Muscle of leg (tissue), 16 donors: ENCODE measurements at places on chromosomes 11 and 22. TPM values are rescaled to one million over a fixed set of nuclear protein-coding genes. Genes with fewer than 3 reads are reported as not detected.
A peak's percentile ranks its signal among the peaks of the same experiment; 100 is the strongest.

DNA sequence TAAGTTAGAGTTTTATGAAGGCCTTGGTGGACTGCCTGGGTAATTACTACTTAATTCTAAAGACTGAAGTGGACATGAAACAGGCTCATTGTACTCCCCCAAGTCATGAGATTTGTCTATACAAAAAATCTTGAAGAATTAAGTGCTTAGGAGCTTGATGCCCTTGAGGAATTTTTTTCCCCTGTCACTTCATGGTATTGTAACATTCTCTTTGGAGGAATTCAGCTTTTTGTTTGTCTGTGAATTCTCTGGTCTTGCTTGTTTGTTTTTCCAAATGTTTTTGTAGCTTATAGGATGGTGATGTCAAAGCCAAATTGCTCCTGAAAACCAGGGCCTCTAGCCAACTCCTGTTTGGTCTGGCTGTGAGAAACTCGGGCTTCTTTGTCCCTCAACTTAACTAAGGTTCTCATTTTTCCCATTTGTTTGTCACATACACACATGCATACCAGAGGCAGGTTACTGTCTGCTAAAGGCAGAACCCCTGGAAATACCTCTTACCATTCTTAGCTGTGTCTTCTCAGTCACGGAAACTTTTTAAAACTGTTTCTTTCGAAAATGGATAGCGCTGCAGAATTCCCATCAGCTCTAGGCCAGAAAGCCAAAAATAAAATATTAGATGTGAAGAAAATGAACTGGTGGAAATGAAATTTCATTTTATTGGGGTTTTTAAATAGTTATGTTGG is 66.9 kb downstream of the AMOTL1 start:
- H3K36me3 ChIP-seq = peaks cover 40% of the 10 kb centered on the region
- H3K27ac ChIP-seq = no peak overlapping the region
- H3K4me1 ChIP-seq = peaks cover 7% of the 10 kb centered on the region
- H3K4me3 ChIP-seq = no peak overlapping the region
- peak; percentile 56 for DNase-seq
- H3K27me3 ChIP-seq = no peaks in the 10 kb centered on the region

The TOM1 gene
- total RNA-seq = 25.6 TPM

DNA sequence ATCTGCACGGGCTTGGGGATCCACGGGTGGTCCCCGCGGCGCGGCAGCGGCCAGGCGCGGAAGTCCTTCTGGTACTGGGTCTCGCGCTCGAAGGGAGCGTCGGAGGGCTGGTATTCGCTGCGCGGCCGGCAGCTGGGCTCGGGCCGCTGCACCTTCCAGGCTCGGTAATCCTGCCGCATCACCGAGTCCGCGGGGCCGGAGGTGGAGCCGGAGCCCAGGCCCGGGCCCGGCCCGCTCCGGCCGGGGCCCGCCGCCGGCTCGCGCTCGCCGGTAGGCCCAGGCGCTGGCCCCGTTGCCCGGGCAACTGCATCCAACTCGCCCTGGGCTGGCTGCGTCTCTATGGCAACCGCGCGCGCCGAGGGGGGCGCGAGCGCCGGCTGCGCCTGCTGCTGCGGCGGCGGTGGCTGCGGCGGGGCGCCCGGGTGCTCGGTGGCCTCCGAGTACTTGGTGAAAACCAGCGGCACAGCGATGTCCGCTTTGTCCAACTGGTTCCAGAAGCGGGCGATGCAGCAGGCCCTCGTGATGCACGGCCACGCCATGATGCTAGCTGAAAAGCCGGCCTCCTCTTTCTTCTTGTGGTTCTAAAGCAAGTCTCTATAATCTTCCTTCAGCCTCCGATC is 897 bp downstream of the MAP6 start:
- H3K27ac ChIP-seq = peak overlapping the region; percentile 51
- H3K4me1 ChIP-seq = peaks cover 18% of the 10 kb centered on the region
- H3K36me3 ChIP-seq = no peaks in the 10 kb centered on the region

GRCh38 chr11:120344302-120345004 is 8.2 kb downstream of the ARHGEF12 start:
- H3K27me3 ChIP-seq = no peaks in the 10 kb centered on the region
- H3K27ac ChIP-seq = no peak overlapping the region
- DNase-seq = peak; percentile 30
- no peak overlapping the region for H3K4me3 ChIP-seq
- H3K36me3 ChIP-seq = no peaks in the 10 kb centered on the region

The NCR3LG1 gene
- total RNA-seq = 0.44 TPM

- H3K27me3 ChIP-seq = peaks cover 2% of the 10 kb centered on the region
- no peak overlapping the region for H3K27ac ChIP-seq
- H3K36me3 ChIP-seq = no peaks in the 10 kb centered on the region
- H3K4me1 ChIP-seq = no peaks in the 10 kb centered on the region
- DNase-seq = no peak
- H3K4me3 ChIP-seq = no peak overlapping the region
These were observed 125.6 kb upstream of the VPREB1 start for GRCh38 chr22:22118987-22119386.

GRCh38 chr22:44153710-44154109 is 27.0 kb upstream of the PARVG start:
- H3K4me3 ChIP-seq = no peak overlapping the region
- no peak for DNase-seq
- no peak overlapping the region for H3K27ac ChIP-seq
- no peaks in the 10 kb centered on the region for H3K27me3 ChIP-seq
- peaks cover 22% of the 10 kb centered on the region for H3K36me3 ChIP-seq

DNA sequence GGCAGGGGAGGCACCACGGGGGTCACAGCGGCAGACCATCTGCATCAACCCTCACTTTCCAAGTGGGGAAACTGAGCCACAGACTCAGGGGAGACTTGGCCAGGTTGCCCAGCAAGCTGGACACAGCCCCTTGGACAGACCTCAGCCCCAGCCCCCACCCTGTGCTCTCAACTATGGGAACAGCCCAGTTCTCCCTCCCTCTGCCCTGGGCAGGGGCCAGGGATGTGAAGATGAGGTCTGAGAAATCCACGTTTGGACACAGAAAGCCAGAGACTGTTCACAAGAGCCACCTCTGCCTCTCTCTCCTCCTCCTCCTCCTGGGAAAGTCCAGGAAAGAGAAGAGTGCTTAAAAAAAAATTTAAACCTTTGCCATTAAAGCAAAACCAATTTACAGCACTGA is 50.1 kb downstream of the ELFN2 start:
- DNase-seq = peak; percentile 62
- H3K27ac ChIP-seq = no peak overlapping the region
- no peak overlapping the region for H3K4me3 ChIP-seq
- peaks cover 37% of the 10 kb centered on the region for H3K27me3 ChIP-seq
- no peaks in the 10 kb centered on the region for H3K36me3 ChIP-seq

DNA sequence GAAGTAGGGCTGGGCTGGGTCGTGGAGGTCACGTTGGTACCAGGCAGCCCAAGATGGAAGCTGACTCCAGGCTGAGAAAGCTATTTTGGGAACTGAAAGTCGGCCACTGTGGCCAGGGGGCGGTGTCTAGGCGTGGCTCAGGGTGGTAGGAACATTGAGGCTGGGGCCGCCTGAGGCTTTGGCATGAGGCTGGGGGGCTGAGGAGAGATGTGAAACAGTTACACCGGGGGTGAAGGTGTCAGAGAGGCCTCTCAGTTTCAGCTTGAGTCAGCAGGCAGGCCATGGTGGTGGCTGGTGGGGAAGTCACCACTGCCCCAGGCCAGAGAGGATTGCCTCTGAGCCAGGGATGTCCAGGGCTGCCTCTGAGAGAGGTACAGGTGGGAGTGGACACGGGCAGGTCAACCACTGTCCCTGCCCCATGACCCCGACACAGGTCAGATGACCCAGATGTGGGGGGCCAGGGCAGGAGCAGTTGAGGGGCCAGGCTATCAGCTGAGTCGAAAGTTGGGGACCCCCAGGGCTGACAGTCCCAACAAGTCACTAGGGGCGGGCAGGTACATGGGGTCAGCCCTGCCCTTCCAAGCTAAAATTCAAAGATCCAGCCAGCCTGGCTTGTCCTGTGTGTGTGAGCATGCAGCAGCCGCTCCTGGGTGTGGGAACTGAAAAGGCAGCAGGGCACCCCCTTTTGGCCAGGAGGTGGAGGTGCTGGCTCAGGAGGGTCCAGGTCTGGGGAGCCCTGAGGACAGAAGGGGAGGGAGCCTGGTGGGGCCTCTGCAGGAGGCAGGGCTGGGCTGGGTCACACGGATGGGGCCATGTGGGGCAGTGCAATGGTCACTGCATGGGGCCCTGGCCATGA is 7.2 kb downstream of the KCNK7 start:
- DNase-seq = peak; percentile 73
- peaks cover 74% of the 10 kb centered on the region for H3K36me3 ChIP-seq
- peak overlapping the region; percentile 81 for H3K27ac ChIP-seq
- H3K27me3 ChIP-seq = peaks cover 4% of the 10 kb centered on the region
- peaks cover 93% of the 10 kb centered on the region for H3K4me1 ChIP-seq
- H3K4me3 ChIP-seq = no peak overlapping the region

GRCh38 chr22:46719921-46720320 is 18.1 kb downstream of the CERK start:
- H3K27me3 ChIP-seq = no peaks in the 10 kb centered on the region
- H3K36me3 ChIP-seq = peaks cover 43% of the 10 kb centered on the region
- DNase-seq = no peak
- H3K4me3 ChIP-seq = no peak overlapping the region
- no peak overlapping the region for H3K27ac ChIP-seq

DNA sequence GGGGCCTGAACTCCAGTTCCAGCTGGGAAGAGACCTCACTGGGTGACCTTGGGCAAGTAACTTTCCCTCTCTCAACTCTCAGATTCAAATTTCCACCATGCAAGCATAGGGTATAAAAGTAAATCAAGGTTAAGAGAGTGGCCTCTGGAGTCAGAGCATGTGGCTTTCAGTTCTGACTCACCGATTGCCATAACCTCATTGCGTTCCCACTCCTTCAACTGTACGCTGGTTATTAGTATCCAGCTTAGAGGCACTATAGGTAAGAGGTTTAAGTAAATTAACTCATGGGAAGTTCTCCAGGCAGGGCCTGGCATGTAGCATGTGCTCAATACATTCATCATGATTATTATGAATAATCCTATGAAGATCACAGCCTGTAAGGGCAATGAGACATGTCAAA is 88.3 kb downstream of the FBXO7 start:
- H3K4me3 ChIP-seq = no peak overlapping the region
- no peaks in the 10 kb centered on the region for H3K36me3 ChIP-seq
- no peak for DNase-seq

DNA sequence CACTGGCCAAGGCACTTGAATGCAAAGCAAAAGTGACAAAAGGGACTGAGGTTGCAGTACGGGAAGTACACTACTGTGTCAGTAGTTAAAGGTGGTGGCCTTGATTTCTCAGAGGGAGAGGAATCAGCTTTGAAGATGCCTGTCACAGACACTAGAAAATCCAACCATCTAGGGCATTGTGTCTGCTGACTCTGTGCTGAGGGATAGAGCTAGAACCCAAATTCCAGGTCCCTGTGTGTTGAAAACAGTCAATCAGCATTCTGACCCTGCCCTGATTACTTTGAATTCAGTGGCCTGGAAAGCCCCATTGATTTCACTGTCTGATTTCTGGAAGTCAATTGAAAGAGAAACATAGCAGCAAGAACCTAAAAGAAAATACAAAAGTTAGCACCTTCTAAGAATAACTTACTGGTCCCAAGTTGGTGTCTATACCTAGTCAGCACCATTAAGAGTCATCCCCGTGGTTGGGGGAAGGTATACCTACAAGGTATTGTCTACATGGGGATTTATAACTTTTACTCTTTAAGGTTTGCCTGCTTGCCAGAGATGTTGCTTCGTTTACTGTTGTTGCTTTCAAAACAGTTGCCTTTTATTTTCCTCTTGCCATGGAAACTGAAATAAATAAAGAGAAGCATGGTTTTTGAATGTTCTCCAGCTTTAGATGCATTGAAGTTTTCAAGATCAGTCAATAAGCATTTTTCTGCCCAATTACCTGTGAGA is 97.3 kb downstream of the PDHX start:
- H3K27ac ChIP-seq = peak overlapping the region; percentile 90
- H3K36me3 ChIP-seq = no peaks in the 10 kb centered on the region
- DNase-seq = peak; percentile 90
- H3K4me1 ChIP-seq = peaks cover 39% of the 10 kb centered on the region
- no peaks in the 10 kb centered on the region for H3K27me3 ChIP-seq

DNA sequence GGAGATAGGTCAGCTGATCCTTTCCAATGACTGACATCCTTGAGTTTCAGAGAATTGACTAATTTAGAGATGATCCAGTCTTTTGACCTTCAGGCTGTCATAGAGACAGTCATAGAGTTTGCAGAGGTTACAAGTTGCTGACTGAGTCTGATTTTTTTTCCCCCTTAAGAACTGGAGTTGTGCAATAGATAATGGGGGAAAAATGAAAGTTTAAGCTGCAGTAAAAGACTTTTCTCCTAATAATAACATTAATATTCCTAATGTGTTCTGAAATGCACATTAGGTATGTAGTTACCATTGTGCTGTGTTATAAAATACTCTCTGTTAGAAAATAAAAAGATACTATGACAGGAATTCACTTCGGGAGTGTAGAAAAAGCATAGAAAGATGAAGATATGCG is 876.9 kb upstream of the RAG2 start:
- H3K4me3 ChIP-seq = no peak overlapping the region
- H3K27ac ChIP-seq = no peak overlapping the region
- no peaks in the 10 kb centered on the region for H3K36me3 ChIP-seq
- DNase-seq = no peak
- H3K27me3 ChIP-seq = no peaks in the 10 kb centered on the region
- H3K4me1 ChIP-seq = no peaks in the 10 kb centered on the region

The TCN1 gene
- total RNA-seq = not detected

DNA sequence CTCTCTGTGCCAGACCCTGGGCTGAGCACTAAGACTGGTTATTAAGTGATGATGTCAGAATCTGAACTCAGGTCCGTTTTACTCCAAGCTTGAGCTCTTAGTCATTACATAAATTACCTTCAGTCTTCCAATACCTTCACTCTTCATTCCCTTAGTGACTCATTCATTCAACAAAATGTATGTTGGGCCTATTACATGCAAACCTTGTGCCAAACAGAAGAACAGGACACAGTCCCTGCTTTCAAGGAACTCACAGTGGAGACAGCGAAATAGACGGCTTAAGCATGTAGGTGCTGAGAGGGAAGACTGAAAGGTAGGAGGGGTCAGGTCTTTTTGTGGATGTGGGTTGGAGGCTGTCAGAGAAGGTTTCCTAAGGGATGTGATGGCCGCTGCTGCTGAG is 3.3 kb downstream of the KCTD14 start:
- no peak overlapping the region for H3K27ac ChIP-seq
- no peaks in the 10 kb centered on the region for H3K36me3 ChIP-seq
- no peak overlapping the region for H3K4me3 ChIP-seq
- no peak for DNase-seq
- no peaks in the 10 kb centered on the region for H3K27me3 ChIP-seq

The BIRC3 gene
- 0.98 TPM for total RNA-seq

The USP2 gene
- total RNA-seq = 8.3 TPM

- H3K4me1 ChIP-seq = peaks cover 31% of the 10 kb centered on the region
- H3K27ac ChIP-seq = no peak overlapping the region
- H3K4me3 ChIP-seq = no peak overlapping the region
- no peaks in the 10 kb centered on the region for H3K27me3 ChIP-seq
- peaks cover 3% of the 10 kb centered on the region for H3K36me3 ChIP-seq
These were observed 57.0 kb downstream of the PACSIN2 start for GRCh38 chr22:42957958-42958357.

GRCh38 chr11:83153764-83154163 is 3.2 kb upstream of the PCF11 start:
- no peak overlapping the region for H3K27ac ChIP-seq
- no peaks in the 10 kb centered on the region for H3K36me3 ChIP-seq
- no peak overlapping the region for H3K4me3 ChIP-seq
- H3K27me3 ChIP-seq = peaks cover 4% of the 10 kb centered on the region
- peaks cover 3% of the 10 kb centered on the region for H3K4me1 ChIP-seq

The RABL2B gene
- total RNA-seq = 9.9 TPM

GRCh38 chr11:64649291-64649697 is 58.3 kb downstream of the SLC22A12 start:
- DNase-seq = peak; percentile 69
- H3K4me3 ChIP-seq = no peak overlapping the region

GRCh38 chr22:17743661-17744411 is 30.4 kb downstream of the BID start:
- DNase-seq = no peak
- H3K4me3 ChIP-seq = no peak overlapping the region
- no peak overlapping the region for H3K27ac ChIP-seq
- no peaks in the 10 kb centered on the region for H3K27me3 ChIP-seq
